ENCODE measurements at places on chromosomes 16 and 17.

GRCh38 chr16:82432261-82432660 lies 194.5 kb upstream of the CDH13 start:
- DNase-seq, result no peak

DNA sequence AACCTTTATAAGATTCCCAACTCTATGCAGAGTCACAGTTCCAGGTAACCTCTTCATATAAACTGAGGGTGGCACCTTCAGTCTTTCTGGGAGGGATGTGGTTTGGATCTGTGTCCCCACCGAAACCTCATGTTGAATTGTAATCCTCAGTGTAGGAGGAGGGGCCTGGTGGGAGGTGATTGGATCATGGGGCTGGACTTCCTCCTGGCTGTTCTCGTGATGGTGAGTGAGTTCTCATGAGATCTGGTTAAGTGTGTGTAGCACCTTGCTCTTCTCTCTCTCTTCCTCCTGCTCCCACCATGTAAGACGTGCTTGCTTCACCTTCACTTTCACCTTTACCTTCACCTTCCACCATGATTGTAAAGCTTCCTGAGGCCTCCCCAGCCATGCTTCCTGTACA lies 30.5 kb downstream of the HS3ST2 start:
- no peak for DNase-seq

DNA sequence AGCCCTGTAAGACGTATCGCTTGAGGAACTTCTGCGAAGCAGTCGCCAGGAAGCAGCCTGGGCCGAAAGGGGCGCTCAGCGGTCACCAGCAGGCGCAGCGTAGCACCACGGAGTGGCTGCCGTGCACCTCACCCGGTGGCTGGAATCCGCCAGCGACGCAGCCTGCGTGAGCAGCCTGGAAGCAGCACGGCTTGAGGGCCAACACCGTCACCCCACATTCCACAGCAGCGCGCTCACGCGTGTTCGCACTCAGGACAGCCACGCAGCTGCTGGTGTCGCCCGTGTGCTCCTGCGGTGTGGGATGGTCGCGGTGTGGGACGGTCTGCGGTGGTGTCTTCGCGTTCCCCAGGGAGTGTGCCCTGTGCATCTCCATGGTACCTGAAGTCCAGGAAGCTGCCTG lies 9.6 kb downstream of the UBE2I start:
- no peak for DNase-seq

DNA sequence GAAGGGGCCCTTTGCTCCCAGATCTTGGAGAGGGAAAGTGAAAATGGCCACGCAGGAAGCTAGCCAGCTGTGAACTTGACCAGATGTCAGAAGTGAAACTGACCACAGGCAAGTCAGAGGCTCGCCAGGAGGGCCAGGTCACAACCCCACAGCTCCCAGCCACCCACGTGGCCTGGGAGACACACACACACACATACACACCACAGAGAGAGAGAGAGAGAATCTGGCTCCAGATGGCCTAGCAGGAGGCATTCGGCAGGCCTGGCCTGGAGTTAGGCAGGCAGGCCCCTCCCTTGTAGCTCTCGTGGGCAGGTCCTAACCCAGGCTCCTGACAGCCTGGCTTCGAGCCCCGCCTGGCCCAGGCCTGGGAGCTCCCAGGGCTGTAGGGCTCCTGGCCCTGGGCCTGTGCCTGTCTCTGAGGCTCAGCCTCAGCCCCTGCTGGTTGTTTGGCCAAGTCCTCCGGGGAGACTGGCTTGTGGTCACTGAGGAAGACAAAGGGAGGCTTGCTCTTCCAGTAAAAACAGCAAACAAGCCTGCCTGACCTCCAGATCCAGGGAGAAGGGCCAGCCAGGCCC lies 20.2 kb downstream of the NGFR start:
- DNase-seq, result peak; percentile 67

DNA sequence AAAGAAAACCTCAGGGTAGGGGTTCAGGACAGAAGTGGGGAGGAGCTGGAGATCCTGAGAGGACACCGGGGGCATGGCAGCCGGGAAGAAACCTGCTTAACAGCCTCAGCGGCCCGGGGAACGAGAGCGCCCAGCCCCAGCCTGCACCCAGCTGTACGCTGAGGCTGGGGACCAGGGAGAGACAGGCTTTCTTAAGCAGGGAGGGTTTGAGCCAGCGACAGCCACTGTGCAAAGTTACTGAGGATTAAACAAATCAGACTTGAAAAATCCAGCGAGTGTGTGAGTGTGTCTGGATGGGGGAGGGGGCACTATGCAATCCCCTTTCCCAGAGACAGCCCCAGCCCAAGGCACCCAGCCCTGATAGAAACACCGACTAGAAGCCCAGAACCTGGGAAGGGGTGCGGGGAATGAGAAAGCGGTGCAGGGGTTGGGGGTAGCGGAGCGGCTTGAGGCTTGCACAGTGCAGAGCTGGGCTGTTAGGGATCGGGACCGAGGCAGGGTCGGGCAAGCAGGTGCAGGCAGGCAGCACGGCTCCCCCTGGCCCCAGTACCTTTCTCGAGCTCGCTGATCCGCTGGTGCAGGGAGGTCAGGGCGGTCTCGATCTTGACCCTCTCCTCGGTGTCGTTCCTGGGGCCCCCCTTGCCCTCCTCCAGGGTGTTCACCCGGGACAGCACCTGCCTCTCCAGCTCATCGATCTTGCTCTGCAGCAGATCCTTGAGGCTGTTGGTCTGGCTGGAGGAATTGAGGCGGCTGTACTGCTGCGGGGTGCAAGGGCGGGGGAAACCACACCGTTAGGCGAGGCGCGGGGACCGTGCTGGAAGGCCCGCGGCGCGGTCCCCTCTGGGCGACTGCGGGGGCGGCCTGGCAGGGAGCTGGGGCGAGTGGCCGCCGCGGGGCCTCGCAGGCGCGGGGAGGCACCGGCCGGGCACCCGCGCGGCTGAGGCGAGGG lies 1.2 kb downstream of the NPTX1 start:
- no peak for DNase-seq

Data from GM06990 (cell line).